Heart right ventricle (tissue), 16 donors: ENCODE measurements at places on chromosomes 6 and 20. TPM values are rescaled to one million over a fixed set of nuclear protein-coding genes. Genes with fewer than 3 reads are reported as not detected.

DNA sequence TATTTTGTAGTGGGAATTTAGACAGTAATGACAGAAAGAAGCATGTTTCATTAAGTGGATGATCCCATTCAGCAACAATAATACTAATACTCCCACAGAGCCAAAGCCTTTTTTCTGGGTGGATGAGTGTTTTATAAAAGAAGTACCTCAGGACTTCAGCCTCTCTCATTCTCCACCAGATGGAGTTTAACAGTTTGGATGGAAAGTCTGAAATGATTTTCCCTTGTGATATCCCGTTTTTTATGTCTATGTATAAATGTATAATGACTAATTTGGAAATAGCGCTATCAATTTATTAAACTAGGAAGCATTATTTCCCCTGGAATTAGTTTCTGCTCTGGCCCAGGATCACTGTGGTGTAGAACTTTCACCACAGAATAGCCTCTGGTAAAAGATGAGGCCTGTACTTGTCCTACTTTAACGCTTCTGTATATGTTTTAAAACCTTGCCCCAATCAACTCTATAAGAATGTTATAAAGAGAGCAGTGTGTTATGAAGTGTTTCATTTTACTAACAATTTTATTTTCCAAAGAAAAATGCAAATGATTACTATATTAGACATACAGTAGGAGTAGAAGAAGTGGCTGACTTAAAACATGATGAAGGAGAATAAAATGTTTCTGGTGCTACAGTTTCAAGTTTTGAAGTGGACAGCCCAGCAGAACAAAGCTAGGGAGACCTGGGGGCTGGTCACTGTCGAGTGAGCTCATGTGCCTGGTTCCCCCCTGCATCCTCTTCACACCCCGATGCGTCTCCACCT, 135.6 kb downstream of the HIVEP1 start:
- DNase-seq: no peak
- H3K36me3 ChIP-seq: no peaks in the 10 kb centered on the region
- H3K27ac ChIP-seq: no peak overlapping the region

DNA sequence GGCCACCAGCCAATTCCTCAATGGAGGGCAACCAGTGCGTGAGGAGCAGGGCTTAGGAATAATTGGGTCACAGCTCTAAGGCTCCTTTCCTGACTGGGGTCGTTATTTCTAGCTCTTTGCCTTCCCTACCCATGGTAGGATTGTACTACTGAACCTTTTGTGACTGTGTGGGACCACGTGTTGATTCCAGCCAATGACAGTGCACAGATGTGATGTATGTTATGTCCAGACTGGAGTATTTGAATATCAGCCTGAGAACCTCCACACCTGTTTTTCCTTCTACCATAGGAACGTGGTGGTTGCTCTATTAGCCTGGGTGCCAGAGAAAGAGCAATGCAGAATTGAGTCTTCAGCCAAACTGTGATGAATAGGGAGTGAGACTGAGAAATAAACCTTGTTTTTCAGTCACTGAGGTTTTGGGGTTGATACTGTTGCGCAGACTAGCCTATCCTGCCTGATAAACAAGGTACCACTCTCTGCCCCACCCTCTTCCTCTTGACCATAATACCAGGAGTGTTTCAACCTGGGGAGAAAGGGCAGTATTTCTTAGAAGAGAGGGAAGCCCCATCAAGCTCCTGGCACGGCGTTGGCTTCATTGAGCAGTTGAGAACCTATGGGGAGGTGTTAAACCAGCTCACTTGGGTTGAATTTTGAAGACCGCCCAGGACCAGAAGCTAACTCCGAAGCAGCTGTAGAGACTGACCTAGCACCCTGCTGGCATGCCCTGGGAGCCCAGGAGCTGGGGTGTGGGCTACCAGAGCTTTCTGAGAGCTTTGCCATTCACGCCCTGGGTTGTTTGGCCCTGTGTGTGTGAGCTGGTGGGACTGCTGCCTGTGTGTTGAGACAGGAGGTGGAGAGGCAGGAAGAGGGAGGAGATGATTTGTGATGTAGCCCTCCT, 105.5 kb upstream of the BACH2 start:
- H3K4me3 ChIP-seq: no peak overlapping the region
- peaks cover 10% of the 10 kb centered on the region for H3K4me1 ChIP-seq
- DNase-seq: no peak
- H3K27ac ChIP-seq: no peak overlapping the region
- no peaks in the 10 kb centered on the region for H3K36me3 ChIP-seq
- no peaks in the 10 kb centered on the region for H3K27me3 ChIP-seq

GRCh38 chr6:91498576-91498975, 911.7 kb upstream of the MAP3K7 start:
- no peak for DNase-seq
- H3K4me1 ChIP-seq: no peaks in the 10 kb centered on the region
- no peaks in the 10 kb centered on the region for H3K27me3 ChIP-seq

GRCh38 chr20:15674253-15675060, 898.8 kb downstream of the KIF16B start:
- no peak overlapping the region for H3K27ac ChIP-seq
- no peak overlapping the region for H3K4me3 ChIP-seq
- H3K27me3 ChIP-seq: no peaks in the 10 kb centered on the region

DNA sequence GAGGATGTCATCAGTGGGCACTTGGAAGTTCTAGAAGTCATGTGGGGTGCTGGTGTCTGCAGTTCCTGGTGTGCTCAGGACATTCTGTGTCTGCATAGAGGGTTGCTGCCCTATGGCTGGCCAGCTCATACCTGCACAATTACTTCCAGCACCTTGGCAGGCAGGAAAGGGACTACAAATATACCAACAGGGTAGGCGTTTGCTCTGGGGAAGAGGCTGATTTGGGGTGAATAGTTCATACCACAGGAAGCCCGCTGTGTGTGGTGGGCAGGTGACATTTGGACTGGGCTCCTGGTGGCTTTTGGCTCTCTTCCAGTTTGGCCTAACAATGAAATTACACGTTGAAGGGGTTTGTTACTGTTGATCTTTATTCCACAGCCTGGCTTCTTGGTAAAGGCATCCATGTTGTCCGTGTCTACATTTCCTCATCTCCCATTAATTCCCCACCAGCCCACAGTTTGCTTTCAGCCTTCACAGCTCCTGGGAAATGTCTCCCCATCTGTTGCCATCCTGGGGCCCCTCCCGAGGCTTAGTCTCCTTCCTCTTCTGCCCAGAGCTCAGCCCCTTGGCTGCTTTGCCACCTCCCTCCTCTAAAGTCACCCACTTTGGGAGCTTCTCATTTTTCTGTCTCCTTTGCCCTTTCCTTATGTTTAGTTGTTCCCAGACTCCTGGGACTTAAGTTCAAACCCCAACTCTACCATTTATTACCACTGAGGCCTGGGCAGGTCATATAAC, 88.1 kb downstream of the RSPH3 start:
- H3K27ac ChIP-seq: no peak overlapping the region
- peaks cover 6% of the 10 kb centered on the region for H3K27me3 ChIP-seq
- H3K4me1 ChIP-seq: no peaks in the 10 kb centered on the region

DNA sequence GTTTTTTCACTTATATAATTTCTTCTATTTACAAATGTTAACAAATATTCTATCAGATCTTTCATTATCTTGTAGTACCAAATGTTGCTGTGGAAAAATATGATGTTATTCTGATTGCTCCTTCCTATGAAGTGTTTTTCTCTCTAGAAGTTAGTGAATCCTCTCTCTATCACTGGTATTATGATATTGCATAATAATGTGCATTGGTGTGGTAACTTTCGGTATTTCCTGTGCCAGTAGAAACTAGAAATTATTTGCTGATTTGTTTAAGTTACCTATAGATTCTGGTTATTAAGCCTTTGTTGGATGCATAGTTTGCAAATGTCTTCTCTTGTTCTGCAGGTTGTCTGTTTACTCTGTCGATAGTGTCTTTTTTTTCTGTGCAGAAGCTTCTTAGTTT, 342.5 kb downstream of the CENPW start:
- DNase-seq: no peak
- H3K27ac ChIP-seq: no peak overlapping the region
- H3K4me3 ChIP-seq: no peak overlapping the region
- no peaks in the 10 kb centered on the region for H3K4me1 ChIP-seq
- H3K36me3 ChIP-seq: no peaks in the 10 kb centered on the region

GNL1 gene
- 20.3 TPM for polyA plus RNA-seq

BPIFB2 gene
- polyA plus RNA-seq: not detected

ZNF165 gene
- 0.51 TPM for polyA plus RNA-seq

RIPPLY2 gene
- not detected for polyA plus RNA-seq

SLC22A16 gene
- not detected for polyA plus RNA-seq
